ENCODE measurements at places on chromosomes 11 and 22.

- DNase-seq: peak; percentile 81
These were observed 18.2 kb upstream of the ARRB1 start for GRCh38 chr11:75369560-75370255.

- no peak for DNase-seq
These were observed 7.2 kb downstream of the FAM83F start for GRCh38 chr22:40001800-40002577.

DNA sequence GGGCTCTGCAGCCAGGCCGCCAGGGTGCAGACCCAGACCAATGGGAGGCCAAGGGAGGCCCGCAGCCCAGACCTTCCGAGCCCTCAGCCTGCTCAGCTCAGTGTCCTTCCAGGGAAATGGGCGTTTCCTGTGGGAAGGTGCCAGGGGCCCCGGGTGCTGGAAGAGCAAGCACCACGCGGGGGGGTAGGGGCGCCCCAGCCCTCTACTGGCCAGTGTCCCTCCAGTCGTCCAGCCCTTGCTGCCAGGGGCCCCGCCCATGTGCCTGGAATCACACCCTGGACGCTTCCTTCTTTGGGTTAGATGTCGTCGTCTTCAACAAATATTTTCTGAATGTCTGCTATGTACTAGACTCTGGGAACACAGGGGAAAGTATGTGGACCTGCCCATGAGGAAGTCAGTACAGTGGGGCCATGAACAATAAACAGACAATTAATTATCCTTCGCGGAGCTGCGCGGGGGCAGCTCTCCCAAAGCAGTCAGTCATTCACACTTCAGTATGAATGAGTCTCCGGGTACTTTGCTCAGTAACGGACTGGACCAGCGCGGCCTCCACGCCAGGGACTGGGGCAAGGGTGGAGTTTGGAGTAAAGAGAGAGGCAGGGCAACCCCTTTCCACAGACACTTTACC is 60.2 kb downstream of the CDKN1C start:
- DNase-seq: peak; percentile 14

- DNase-seq: peak; percentile 13
These were observed 3.6 kb upstream of the CCDC81 start for GRCh38 chr11:86370922-86371594.

GRCh38 chr11:64340671-64341335 is 799 bp downstream of the CCDC88B start:
- DNase-seq: peak; percentile 52

- DNase-seq: no peak
These were observed 12.9 kb upstream of the ARFGAP3 start for GRCh38 chr22:42869888-42870480.

GRCh38 chr11:22703040-22703439 is 36.6 kb downstream of the GAS2 start:
- no peak for DNase-seq

DNA sequence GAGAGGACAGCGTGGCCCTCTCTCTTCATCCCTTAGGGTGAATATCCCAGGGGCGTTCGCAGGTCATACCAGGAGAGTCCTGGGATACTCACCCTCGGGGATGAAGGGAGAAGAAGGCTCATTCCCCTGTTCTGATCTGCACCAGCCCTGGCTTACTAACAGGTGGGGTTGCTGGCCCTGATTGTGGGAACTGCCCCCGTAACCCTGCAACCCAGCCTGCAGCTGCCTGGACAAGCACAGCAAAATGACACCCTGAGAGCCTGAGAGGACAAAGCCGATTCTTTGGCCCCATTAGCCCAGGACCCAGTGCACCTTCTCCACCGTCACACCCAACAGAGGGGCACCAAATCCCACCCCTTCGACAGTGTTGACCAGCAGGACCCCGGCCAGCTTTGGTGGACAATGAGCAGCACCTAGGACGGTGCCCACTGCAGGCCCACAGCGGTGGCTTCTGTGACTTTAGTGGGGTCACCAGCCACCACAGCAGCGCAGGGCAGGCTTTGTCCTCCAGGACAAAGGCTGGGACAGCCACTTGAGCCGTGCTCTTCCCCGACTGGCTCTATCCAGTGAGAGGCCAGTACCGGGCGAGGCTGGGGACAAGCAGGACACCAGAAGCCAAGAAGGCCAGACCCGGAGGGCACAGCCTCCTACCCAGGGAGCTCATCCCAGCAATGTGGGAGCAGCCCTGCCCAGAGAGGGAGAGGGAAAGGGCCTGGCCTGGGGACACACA is 98.5 kb upstream of the RTL6 start:
- DNase-seq: no peak

- no peak for DNase-seq
These were observed at the start of gene CREB3L1 for GRCh38 chr11:46277622-46278386. TSS of gene CREB3L1 (plus strand) at chr11:46277662. CDS start at chr11:46278112, 450 bp downstream.

- DNase-seq: no peak
These were observed 58.4 kb downstream of the THAP12 start for GRCh38 chr11:76322540-76322939.

- no peak for DNase-seq
These were observed 111.8 kb downstream of the MICAL2 start for GRCh38 chr11:12222055-12222792.

GRCh38 chr11:27735281-27735680 is 35.0 kb upstream of the BDNF start:
- no peak for DNase-seq
